ENCODE measurements at places on chromosomes 7 and 10. TPM values are rescaled to one million over a fixed set of nuclear protein-coding genes. Genes with fewer than 3 reads are reported as not detected.

The EEF1AKMT2 gene
- 16.6 TPM for total RNA-seq

The DKK1 gene
- total RNA-seq, result 2.0 TPM

The NPC1L1 gene
- 0.54 TPM for total RNA-seq

The C10orf67 gene
- not detected for total RNA-seq

The ZPBP gene
- total RNA-seq, result not detected

The LIPF gene
- total RNA-seq, result 0.36 TPM

The CCT6A gene
- total RNA-seq, result 93.1 TPM

The SLC26A5 gene
- total RNA-seq, result 0.36 TPM

The FAS gene
- 14.3 TPM for total RNA-seq

The PIP gene
- total RNA-seq, result not detected

The HTRA1 gene
- total RNA-seq, result 119 TPM

The HEPACAM2 gene
- total RNA-seq, result not detected

The BICC1 gene
- total RNA-seq, result 7.9 TPM

GRCh38 chr10:76657337-76658012, 980.1 kb downstream of the KCNMA1 start:
- DNase-seq, result no peak

- DNase-seq, result no peak
Observed at GRCh38 chr7:51349820-51350545, 33.4 kb upstream of the COBL start.

- DNase-seq, result no peak
Observed at GRCh38 chr7:29588900-29589696, 25.5 kb downstream of the PRR15 start.

DNA sequence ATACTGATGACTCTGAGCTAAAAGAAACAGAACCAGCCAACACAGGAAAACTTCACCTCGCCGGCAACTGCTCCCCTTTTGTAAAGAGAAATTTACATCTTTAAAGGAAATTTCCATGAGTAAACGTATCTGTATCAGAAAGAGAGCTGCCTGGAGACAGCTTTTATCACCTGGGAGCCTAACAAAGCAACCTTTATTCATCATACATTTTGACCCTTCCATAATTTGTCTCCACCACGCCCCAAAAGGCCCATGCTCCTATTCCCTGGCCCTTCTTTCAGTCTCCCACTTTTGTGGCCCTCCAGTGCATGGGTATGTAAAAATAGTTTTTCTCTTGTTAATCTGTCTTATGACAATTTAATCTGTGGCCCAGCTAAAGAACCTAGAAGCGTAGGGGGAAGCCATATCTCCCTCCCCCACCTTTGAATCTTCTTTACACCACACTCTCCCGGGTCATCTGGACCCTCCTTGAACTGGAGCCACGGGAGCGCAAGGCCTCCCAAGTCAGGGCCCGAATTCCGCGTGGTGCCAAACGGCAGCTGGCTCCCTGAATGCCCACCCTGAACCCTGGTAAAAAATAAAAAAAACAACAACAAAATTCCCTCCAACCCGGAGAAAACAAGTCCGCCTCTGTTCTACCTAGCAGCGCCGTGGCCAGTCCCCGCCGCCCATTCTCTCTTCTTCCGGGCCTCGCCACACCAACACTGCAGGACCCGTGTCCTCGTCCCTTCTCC, 15.4 kb upstream of the FKBP9 start:
- no peak for DNase-seq

DNA sequence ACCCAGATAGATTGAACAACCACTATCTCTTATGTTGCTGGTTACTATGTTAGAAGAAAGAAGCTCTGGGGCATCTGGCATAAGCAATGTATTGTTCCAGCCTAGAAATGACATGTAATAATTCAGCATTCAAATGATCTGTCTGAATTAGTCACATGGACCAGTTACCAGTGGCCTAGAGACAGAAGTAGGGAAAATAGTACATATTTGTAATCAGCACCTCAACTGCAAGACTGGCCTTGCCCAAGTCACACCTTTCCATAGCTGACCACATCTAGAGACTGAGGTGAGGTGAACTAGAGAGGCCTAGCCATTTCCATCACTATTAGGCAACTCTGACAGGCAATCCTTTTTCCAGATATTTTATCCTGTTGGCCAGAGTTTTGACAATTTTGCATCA, 315.6 kb upstream of the KCND2 start:
- no peak for DNase-seq

GRCh38 chr7:28418311-28418710, 6.0 kb downstream of the CREB5 start:
- DNase-seq, result no peak

- no peak for DNase-seq
Observed at GRCh38 chr7:130084037-130084875, 13.9 kb downstream of the KLHDC10 start.

- no peak for DNase-seq
Observed at GRCh38 chr10:78236416-78237015, 202.9 kb downstream of the RPS24 start.

GRCh38 chr7:27746978-27747377, 7.0 kb downstream of the TAX1BP1 start:
- no peak for DNase-seq

DNA sequence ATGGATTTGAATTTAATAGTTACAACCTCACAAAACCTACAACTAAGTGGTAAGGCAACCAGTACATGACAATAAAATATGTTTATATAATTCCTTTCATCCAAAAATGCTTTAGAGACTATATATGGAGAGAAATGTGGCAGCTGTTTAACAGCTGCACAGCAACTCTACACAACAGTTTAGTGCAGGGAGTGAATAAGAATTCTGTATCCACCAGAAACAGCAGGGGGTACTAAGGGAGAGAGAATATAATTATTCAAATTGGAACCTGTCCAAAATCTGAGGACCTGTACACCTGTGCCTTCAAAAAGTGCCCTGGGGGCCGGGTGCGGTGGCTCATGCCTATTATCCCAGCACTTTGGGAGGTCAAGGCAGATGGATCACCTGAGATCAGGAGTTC, 49.6 kb downstream of the POLL start:
- no peak for DNase-seq

DNA sequence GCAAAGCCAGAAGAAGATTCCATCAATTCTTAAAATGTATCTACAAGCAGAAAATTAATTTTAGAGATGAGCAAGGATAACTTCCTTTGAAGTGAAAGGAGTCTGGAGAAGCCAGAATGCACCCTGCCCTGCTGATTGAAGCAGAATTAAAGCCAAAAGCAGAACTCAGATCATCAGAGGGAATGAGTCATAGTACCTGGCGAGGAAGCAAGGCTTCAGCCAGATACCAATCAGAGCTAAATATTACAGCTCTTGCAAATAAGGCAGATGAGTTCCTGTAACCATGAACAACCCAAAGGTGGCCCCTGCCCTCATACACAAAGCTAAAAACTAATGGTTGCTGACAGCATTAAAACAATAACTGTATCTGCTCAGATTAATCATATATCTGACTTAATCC, 10.4 kb downstream of the HTR7 start:
- DNase-seq, result no peak

GRCh38 chr10:58299580-58299979, 30.6 kb downstream of the CISD1 start:
- no peak for DNase-seq

DNA sequence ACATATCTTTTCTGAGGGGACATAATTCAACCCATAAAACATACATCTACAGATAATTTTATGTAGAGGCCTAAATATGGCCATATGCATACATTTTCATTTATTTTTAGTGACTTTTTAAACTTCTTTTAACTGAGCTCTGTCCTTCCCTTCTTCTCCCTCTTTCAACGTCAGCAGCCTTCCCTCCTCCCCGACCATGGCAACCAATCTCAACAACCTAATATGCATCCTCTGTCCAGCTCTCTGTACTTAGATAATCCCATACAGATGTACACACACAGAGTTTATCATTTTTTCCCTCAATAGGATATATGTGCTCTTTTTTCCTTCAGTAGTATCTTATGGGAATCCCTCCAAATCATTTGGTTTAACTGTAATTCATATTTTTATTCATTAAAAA, 94.3 kb downstream of the CCDC71L start:
- DNase-seq, result no peak

DNA sequence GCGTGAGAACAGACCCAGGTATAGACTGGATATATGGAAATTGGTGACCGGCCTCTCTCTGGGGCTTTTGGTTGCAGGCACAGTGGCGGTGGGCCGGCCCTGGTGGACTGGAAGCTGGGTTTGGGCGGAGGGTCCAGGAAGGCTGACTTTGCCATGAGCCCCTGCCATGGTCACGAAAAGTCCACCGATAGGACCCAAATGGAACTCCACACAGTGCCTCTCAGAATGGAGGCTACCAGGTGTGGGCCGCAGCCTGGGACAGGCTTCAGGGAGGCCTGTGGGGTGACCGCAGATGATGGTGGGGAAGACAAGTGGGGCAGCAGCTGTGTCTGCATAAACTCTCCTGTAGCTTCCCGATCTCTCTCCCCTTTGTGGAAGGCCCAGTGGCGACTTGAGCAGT, 123.2 kb downstream of the DNAJB6 start:
- no peak for DNase-seq

DNA sequence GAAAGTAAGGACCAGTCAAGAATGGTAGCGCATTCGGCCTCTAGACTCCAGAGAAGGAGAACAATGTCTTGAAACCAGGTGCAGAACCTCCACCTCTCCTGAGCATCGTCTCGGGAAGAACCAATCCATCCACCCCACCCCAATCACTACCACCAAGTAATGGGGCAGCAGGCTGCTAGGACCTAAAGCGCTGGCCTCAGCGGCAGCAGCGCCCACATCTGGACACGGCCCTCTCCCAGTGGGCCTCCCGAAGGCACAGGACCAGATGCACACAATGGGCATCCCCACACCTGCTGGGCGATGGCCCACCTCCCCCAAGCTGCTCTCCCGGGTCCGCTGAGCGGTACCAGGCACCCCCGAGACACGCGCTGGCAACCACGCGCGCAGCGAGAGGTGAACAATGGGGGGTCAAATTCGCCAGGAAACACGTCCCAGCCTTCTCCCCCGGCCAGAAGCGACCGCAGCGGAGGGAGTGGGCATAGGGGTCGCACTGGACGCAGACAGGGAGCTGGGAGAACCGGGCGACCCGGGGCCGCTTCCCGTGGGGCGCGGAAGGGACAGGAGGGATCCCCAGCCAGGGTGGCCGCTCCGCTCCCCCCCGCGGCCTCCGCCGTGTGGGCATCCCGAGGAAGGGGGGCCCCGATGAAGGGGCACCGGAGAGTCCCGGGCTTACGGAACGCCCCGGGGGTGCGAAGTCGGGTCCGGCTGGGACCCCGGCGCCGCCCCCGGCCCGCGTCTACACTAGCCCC, 506 bp downstream of the CTTNBP2 start:
- DNase-seq, result peak; percentile 68

GRCh38 chr10:129079705-129080104, 387.3 kb upstream of the MGMT start:
- no peak for DNase-seq

- peak; percentile 33 for DNase-seq
Observed at GRCh38 chr10:130236711-130237110, 100.5 kb downstream of the GLRX3 start.

DNA sequence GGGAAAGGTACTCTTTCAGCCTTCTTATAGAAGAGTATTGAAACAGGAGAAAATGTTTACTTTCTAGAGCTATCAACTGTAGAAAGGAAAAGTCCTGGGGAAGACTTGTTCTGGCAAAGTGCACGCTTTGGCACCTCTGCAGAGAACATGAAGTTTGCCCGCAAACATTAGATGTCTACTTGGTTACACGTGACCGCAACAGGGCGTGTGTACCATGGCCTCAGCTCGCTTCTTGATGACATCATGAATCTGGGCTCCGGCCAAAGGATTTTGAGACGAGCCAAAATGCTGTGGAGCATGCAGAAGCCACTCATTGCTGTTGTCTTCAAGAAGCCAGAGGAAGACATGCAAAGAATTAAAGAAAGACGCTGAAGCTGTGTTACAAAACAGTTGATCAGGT, 8.6 kb upstream of the TAS2R60 start:
- no peak for DNase-seq

GRCh38 chr10:65416094-65416493, 1509.7 kb upstream of the LRRTM3 start:
- no peak for DNase-seq

DNA sequence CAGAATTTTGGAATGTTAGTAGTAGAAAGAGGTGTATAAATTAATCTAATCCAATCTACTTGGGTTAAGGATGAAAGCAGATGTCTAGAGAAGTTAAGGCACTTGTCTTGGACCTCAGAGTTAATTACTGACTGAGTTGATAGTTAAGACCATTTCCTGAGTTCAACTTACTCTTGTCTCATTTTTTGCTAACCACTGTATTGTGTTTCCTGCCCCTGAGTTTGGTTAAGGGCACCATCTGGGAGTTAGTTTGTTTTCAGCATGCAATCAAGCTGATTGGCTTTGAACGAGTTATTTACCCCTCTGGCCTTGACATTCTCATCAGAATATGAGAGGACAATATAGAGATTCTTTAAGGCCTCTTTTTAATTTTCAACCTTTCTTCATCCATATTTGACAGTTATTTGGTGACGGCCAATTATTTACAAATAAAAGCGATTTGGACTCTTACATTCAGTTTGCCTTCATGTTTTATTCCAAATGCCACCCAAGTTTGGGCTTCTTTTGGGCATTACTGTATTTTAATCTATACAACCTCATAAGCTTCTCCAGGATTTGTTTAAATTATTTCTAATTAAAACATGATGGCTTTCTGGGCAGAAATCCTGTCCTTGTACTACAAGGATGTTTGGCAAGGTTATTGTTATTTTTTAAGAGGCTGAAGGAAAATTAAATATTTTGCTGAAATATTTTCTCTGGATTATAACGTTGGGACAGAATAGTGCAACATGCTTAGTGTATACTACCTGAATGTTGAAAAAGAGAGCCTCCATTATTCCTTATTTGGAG, 225.0 kb downstream of the CACNB2 start:
- DNase-seq, result no peak

- no peak for DNase-seq
Observed at GRCh38 chr7:88233828-88234227, 14.0 kb upstream of the SRI start.

DNA sequence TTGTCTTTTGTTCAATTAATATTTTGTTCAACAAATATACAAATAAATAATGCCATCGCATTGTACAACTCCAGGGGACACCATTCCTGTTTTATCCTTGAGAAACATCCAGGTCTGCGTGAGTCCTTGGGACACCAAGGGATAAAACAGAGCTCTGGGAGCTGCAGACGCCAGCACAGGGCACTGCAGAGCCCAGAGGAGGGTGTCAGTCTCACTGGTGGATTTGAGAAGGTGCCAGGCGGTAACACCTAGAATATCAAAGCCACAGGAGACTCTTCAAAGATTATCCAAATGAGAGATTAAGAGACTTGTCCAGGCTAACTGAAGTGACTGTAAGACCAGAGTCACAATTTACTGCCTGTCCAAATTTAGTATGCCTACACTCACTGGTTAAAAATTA, 55.3 kb downstream of the TEX36 start:
- DNase-seq, result no peak

Measured in sigmoid colon (tissue), 7 donors.